ENCODE measurements at places on chromosomes 13 and 19. TPM values are rescaled to one million over a fixed set of nuclear protein-coding genes. Genes with fewer than 3 reads are reported as not detected.

Gene IGSF23
- not detected for total RNA-seq

Gene ZNF614
- 12.7 TPM for total RNA-seq

Gene ZNF419
- total RNA-seq: 4.9 TPM

Gene CYP4F11
- total RNA-seq: not detected

Gene ZNF433
- total RNA-seq: 0.21 TPM

Gene KIR2DL1
- not detected for total RNA-seq

Gene NXNL1
- total RNA-seq: not detected

Gene MBOAT7
- total RNA-seq: 289 TPM

Gene GAPDHS
- not detected for total RNA-seq

Gene ACER1
- total RNA-seq: not detected

Gene ADGRE3
- total RNA-seq: not detected

Data from activated CD4-positive, alpha-beta T cell treated with anti-CD3 and anti-CD28 coated beads, Interleukin-2, amount 10 ng/mL, durations not matched to agents 24 days and 14 days (primary cell).